ENCODE measurements at places on chromosomes 4 and X.

- no peak for DNase-seq
Measured at GRCh38 chr4:20020056-20020455, 231.6 kb upstream of the SLIT2 start.

- DNase-seq: no peak
Measured at GRCh38 chrX:150546711-150547153, 21.7 kb upstream of the MTM1 start.

- no peak for DNase-seq
Measured at GRCh38 chr4:107083-107443, 17.2 kb upstream of the ZNF718 start.

DNA sequence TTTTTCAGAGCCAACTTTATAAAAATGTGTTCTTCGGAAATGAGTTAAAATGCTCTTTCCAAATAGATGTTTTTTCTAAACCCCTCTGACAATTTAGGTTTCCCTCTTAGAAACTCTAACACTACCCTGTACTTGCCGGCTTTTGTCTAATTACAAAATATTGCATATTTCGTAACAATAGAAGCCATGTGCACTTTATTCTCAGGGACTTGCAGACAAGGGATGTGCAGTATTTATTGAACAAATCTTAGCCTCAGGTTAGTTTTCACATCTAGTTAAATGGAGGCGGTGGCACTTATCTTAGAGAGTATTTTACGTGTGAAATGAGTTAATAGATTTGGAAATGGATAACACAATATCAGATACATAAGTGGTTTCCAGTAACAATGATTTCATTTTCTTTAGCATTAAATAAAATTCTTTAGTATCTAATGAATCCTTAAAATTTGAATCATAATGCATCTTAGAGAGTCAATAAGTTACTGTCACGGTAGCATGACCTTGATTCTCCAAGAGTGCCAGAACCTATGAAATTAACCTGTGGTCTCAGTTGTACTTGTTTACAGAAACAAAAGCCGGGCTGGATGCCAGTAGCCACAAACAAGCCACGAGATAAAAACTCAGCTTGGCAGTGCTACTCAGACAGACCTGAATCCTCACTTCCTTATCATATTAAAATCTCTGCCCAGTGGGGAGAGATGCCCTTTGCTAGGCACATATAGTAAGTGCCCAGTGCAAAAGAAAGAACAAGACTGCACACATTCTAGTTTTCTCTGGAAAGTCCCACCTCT is 772 bp upstream of the PABPC4L start:
- DNase-seq: no peak

DNA sequence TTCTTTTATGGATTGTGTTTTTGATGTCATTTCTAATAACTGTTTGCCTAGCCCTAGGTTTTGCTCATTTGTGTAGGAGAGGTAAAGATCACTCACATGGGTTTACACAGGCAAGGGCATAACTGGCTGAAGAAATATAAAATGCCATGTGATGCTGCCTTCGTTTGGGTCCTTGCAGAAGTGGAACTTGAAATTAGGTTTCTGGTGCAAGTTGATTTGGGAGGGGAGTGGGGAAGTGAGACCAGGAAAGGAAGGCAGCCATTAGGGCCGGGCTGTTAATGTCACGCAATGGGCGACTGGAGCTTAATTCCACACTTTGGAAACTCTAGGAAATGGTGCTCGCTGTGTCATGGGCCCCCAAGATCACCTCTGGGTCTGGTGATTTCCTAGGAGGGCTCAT is 14.5 kb downstream of the CLCN4 start:
- DNase-seq: no peak

GRCh38 chr4:109969919-109970318 is 57.2 kb downstream of the EGF start:
- DNase-seq: no peak

GRCh38 chr4:87114245-87115062 is 106.0 kb downstream of the KLHL8 start:
- no peak for DNase-seq

GRCh38 chrX:102739657-102740056 is 19.1 kb downstream of the GPRASP3 start:
- no peak for DNase-seq

DNA sequence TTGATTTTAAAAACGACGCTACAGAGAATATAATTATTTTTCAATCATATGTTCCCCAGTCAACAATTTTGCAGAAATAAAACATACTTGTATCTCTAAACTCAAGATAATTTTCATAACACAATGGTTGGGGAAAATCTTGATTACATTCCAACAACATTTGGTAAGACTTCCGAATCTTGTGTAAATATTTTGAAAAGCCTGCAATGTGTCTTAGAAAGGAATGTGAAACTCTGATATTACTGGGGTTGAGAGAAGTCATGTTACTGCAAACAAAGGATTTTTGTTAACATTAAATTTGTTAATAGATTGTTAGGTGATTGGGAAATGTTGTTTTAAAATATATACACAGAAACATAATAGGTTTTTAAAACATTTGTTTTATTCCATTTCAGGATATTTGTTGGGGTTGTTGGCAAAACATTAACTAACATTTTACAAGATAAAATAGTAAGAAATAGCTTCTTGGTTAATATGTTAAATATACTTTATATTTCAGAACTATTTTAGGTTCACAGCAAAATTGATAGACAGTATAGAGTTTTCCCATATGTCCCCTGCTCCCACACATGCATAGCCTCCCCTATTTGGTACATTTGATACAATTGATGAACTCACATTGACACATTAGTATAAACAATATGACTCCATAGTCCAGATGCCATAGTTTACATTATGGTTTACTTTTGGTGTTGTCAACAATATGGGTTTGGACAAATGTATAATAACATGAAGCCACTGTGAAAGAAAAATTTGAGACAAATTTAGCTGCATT is 218.6 kb upstream of the FAM47A start:
- DNase-seq: no peak

DNA sequence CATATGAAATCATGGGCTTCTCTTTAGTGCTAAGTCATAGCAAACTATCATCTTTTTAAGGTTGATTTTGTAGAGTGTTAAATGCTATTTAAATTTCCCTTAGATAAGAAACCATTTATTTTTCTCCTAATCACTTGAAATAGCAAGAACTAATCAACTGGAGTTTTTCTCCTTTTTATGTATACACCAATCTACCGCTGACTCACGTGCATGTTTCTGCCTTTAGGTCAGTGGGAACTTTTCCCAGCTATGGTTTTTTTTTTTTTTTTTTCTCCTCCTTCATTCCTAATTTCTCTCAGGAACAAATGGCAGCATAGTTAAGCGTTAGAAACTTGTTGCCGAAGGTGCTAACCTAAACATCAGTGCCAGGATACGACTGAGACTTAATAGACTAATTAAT is 176.4 kb downstream of the BMPR1B start:
- DNase-seq: no peak
